ENCODE measurements at places on chromosomes 3 and 15.

DNA sequence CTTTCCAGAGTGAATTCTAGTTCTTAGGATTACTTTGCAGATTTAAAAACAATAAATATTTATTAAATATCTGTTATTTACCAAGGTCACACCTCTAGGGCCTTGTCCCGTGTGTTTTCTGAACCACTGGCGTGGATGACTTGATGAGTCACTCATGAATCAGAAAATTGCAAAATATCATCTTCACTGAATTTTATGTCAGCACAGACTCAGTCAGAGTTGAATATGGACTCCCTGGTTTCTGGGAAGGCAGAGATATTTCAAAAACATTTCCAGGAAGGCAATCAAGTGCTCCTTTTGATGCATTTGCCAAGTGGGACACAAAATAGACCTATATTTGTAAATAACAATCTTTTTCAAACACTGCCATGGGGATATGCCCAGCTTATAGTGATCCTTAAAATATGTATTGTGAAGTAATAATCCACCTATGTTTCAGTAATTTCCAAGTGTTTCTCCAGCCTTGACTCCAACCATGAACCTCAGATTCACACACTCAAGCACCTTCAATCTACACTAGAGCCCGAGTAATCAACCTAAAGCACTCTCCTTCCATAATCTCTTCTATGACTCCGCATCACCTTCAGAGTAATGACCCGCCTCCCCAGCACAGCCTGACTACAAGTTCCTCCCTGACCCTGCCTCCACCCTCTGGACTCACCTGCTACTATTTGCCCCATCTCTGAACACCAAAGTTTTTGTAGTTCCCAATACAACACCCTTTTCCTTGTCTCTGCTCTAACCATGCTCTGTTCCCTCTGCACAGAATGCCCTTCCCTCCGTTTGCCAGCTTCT is 24.3 kb downstream of the DPH3 start:
- DNase-seq = no peak

GRCh38 chr3:107675233-107675900 is 152.6 kb downstream of the BBX start:
- no peak for DNase-seq

GRCh38 chr3:161426758-161427157 is 55.4 kb upstream of the SPTSSB start:
- DNase-seq = no peak

- no peak for DNase-seq
These were observed 8.6 kb downstream of the KLHL25 start for GRCh38 chr15:85785887-85786780.

DNA sequence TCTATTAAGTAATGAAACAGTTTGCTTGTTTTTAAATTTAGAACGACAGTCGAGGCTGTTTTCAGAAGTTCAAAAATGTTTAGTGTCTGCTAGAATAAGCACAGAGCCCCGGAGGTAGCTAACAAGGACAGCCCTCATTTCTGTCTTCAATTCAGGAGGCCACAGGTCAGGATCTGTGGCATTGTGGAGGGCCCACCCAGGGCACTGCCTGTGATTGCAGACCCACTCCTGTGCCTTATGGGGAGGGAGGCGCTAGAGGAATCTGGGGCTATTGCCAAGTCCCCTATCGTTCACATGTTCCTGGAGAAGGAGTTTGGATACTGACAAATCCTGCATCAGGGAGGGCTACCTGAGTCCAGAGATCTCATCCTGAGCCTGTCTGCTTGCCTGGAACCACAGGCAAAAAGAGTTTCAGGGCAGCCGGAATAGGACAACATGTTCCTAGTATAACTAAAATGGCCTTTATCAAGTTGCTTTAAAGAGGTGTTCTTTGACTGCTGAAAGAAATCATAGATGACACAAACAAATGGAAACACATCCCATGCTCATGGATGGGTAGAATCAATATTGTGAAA is 141.5 kb upstream of the ROPN1 start:
- no peak for DNase-seq

- no peak for DNase-seq
These were observed 19.5 kb downstream of the TRAK1 start for GRCh38 chr3:42110631-42111030.

DNA sequence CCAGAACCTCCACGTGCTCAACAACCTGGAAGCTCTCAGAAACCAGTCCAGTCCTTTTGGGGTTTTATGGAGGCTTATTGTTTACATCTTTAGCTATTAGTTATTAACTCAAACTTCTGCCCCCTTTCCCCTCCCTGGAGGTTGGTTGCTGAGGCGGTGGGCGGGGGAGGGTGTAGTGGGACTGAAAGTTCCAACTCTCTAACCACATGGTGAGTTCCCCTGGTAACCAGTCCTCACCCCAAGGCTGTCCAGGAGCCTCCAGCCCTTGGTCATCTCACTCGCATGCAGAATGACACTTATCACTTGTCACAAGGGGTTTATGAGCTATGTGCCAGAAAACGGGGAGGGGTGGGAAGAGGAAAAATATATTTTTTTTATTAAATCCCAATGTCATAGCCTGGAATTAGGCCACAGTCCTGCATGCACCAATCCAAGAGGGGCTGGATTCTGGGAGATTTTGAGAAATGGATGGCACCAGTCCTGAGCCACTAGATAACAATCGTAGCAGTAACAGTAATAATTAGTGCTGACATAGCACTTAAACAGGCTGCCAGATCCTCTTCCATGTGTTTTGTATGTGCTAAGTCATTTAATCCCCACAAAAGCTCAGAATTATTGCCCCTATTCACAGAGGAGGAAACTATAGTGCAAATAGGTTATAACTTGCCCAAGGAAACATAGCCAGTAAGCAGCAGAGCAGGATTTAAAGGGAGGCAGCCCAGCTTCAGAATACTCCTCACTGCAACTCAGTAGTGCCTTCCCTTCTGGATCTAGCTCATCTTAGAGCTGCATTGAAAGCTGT is 85.7 kb downstream of the CRYGS start:
- no peak for DNase-seq

- no peak for DNase-seq
These were observed 14.6 kb upstream of the GRIP2 start for GRCh38 chr3:14554715-14555114.

DNA sequence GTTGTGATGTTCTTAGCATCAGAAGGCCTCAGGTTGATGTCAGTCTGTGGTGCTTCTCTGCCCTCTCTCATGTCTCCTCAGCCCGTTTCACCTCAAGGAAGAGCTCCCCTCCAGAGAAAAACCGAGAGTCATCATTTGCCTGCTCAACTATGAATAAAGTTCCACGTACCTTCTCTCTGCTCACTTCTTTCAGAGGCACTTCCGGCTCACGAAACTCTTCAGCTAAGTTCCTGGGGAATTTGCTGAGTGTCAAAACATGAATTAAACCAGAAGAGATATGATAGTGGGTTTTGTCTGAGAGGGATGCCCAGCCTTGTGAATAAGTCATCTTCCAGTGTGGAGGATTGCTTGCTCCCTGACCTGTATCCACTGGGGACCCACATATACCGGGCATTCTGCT is 37.7 kb downstream of the CCR4 start:
- DNase-seq = no peak

GRCh38 chr15:68821841-68822381 is 1.2 kb upstream of the ANP32A start:
- no peak for DNase-seq

GRCh38 chr15:98612490-98613110 is 35.7 kb upstream of the IGF1R start:
- no peak for DNase-seq

DNA sequence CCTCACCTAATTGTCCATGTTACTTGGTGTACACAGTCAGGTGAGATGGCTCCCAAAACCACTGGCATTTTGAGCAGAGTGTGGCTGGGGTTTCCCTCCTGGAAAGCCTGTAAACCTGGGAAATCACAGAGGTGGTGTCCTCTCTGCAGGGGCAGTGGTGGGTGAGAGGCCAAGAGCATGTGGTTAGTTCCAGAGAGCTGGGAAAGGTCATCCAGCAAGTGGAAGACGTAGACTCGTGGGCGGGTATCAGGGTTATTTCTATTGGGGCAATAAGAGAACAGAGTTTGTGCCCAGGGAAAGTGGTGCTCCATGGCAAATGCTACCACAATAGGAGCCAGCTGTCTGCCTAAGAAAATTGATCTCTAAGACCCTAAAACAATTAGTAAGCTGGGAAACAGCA is 44.6 kb upstream of the LIMD1 start:
- DNase-seq = no peak

DNA sequence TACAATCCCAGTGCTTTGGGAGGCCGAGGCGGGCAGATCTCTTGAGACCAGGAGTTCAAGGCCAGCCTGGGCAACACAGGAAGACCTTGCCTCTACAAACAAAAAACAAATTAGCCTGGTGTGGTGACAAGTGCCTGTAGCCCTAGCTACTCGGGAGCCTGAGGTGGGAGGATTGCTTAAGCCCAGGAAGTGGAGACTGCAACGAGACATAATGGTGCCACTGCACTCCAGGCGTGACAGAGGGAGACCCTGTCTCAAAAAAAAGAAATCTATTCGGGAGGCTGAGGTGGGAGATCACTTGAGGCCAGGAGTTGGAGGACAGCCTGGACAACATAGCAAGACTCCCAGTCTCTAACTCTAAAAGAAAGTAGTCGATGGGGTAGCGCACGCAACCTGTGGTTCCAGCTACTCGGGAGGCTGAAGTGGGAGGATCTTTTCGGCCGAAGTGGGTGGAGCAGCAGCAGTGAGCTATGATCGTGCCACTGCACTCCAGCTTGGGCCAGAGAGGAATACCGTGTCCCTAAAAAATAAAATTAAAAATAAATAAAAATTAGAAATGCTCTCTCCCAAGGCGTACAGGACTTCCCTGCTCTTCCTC is 775 bp downstream of the C3orf33 start:
- no peak for DNase-seq

DNA sequence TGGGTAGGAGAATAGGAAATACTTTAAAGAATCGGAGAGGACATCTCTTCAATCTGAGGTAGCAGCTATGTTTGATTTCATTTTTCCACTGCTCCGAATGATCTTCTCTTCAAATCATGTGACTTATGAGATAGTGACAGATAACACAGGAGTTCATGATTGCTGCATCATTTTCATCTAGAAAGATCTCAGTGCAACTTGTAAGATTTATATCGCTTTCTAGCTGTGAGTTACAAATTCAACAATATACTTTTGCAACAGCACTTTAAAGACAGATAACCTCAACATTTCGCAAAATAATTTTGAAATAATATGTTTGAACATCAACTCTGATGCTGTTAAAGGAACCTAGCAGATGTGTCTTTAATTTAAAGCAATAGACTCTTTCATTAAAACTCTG is 99.9 kb upstream of the CCDC80 start:
- no peak for DNase-seq

DNA sequence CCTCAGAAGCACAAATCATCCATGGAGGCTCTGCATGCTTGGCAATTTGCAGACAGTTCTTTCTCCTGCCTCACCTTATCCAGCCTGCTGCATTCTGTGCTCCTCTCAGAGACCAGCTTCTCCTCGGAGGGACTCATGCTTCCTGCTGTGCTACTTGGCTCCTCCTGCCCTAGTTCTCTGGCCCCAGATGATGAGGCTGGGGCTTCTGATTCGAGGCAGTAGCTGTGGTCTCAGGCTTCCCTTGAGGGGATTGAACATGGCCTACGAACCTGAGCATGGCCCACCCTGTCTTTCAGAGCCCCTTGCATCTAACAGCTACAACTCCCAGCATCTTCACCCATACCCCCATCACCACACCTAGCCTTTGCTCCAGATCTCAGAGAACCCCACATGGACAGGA is 6.7 kb downstream of the VIPR1 start:
- DNase-seq = no peak

GRCh38 chr3:173977747-173978146 is 580.2 kb downstream of the NLGN1 start:
- no peak for DNase-seq

DNA sequence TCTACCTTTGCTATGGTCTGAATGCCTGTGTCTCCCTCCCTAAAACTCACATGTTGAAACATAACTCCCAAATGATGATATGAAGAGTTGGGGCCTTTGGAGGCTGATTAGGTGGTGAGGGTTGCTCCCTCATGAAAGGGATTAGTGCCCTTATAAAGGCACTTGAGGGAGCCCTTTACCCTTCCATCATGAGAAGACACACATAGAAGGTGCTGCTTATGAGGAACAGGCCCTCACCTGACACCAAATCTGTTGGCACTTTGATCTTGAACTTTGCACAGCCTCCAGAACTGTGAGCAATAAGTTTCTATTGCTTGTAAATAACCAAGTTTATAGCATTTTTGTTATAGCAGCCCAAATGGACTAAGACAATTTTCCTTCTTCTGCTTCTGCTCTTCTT is 76.2 kb upstream of the ADAMTS9 start:
- no peak for DNase-seq

DNA sequence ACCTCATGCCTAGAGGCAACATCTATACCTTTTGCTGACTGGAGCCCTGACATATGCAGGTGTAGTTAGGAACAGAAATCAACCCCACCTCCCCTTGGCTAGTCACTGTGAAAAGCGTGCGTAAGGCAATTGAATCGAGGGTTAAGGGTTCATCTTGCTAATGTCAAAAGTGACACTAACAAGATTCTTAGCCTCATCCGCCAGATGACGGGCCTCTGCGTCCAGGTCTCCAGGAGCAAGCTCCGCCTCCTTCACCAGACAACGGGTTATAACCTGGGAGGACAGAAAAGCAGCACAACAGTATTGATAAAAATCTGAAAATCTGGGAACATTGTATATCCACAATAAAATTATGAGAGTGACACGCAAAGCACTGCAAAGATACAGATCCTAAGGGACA is 4.7 kb downstream of the SELENOS start:
- no peak for DNase-seq

DNA sequence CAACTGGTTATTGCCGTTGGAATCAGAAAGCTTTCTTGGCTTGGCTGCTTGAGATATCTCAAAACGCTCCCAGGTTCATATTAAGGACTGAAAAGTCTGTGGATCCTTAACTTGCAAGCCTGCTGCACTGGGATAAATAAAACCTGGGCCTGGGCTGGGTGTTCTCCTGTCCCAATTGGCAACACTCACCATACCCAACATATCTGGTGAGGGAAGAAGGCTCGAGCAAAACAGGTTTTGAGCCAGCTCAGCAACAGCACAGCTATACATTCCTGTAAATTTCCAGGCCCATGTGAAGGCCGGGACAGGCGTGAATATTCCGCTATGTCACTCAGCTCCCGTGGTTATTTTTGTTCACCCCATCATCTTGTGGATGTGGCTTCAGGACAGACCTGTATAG is 169.0 kb upstream of the BCL6 start:
- DNase-seq = no peak

DNA sequence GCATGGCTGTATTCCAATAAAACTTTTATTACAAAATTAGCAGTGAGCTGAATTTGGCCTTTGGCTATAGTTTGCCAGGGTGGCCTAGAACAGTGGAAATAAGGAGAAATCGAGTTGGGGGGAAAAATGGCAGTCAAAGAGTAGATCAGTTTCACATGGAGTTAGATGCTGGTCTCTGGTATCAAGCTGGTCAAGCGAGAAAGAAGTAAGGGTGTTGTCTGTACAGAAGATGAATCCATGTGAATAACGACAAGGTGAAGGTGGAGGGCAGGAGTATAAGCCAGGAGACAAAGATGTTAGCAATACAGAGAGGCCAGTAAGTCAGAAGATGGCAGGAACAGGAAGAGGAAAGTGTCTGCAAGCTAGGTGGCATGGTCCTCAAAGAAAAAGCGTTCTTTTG is 11.7 kb downstream of the AHSG start:
- DNase-seq = no peak

GRCh38 chr3:76923485-76923884 is 116.4 kb upstream of the ROBO2 start:
- DNase-seq = no peak
